Activated naive CD4-positive, alpha-beta T cell treated with anti-CD3 and anti-CD28 coated beads for 36 hours (primary cell): ENCODE measurements at places on chromosomes 3 and 15. TPM values are rescaled to one million over a fixed set of nuclear protein-coding genes. Genes with fewer than 3 reads are reported as not detected.

- DNase-seq = no peak
These were observed 528.2 kb downstream of the NR2F2 start for GRCh38 chr15:96858694-96859093.

DNA sequence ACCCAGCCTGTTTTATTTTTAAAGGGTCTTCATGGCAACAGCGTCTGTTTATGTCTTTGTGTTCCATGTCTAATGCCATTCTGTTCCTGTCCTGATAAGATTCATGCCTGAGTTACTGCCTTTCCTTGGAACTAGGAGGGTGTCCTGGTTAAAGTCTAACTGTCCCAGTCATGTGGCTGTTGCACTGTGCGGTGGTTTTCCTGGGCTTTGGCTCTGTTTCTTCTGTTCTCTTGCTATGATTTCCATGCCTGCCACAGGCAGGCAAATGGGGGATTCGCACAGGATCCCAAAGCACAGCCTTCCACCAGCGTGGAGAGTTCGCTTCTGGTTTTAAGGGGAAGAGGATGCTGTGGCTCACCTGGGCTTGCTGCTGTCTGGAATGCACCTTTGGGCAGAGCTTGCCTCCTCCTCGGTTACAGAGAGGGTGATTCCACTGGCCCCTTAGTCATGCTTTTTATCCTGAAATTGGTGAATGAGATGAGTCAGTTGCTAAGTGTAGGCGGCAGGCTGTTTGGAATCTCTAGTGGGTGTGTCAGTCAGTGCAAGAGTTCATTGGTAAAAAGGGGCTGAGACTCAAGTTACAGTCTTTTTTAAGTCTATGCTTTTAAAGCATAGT is 86.8 kb downstream of the CCK start:
- DNase-seq = peak; percentile 18

DNA sequence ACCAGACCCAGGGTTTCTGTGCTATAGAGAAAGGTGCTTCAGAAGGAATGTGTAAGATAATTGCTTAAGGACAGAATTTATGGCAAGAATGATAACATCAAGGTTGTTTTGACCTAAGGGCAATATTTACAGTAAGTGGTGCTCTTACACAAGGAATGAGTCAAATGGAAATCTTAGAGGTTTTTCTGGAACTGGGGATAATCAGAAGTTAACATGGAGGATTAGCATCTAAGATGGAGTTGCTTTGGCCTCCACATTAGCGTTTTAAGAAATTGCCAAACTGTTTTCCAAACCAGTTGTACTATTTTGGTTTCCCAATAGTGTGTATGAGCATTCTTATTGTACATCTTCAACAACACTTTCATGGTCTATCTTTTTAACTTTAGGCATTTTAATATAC is 3.1 kb downstream of the WDR93 start:
- DNase-seq = no peak

DNA sequence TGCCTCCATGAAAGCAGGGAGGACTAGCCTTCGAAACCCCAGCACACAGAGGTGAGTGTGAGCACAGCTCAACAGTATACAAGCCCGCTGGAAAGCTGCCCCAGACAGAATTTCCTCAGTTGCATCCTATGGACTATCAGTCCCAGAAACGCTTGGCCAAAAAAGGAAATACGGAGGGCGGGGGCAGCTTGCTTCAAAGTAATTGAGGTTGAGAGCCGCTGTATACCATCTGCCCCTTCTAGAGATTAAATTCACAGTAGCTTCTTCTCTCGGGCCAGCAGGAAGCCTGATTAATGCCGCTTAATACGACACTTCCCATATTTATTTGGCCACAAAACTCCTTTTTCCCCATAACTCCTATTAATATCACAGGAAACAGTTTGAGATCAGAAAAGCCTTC is 88.7 kb downstream of the LIPC start:
- DNase-seq = no peak

GRCh38 chr3:106985721-106986120 is 391.5 kb upstream of the CCDC54 start:
- no peak for DNase-seq

DNA sequence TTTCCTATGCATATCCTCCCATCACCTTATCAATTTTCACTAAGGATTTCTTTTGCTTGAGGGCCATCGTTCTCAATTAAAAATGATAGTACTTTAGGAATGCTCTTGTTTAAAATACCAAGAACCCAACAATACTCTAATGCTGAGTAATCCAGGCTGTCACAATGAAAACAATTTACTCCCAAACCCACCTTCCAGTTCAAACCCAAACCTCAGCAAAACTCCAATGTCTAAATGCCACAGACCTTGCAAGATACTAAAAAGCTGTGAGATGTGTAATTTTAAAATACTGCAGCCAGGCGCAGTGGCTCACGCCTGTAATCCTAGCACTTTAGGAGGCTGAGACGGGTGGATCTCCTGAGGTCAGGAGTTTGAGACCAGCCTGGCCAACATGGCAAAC is 889.8 kb downstream of the ROBO1 start:
- DNase-seq = no peak

DNA sequence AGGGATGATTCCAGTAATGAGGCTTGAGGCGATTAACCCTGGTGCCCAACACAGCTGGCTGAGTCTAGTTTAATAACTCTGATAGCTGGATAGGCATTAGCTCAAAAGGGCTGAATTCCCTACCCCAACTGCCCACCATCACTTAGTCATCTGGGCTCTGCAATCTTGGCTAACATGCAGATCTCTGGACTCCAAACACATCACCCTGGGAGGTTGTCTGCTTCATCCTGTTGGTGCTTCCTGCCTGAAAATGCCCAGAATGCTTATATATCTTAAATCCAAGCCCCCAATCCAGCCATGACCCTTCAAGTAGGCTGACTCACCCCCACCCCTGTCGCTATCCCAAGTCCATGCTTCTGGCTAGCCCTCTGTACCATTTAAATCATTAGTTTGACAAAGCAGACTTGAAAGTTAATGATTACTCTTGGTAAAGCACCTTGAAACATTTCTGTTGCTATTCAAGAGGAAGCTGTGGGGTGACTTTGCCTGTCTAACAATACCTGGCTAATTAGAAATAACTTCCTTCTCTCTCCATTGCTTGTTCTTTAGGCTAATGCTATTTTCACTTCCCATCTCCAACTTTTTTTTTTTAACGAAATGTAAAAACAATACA is 107.0 kb upstream of the RORA start:
- DNase-seq = no peak

- no peak for DNase-seq
These were observed 22.5 kb upstream of the SEMA3F start for GRCh38 chr3:50132421-50133282.

DNA sequence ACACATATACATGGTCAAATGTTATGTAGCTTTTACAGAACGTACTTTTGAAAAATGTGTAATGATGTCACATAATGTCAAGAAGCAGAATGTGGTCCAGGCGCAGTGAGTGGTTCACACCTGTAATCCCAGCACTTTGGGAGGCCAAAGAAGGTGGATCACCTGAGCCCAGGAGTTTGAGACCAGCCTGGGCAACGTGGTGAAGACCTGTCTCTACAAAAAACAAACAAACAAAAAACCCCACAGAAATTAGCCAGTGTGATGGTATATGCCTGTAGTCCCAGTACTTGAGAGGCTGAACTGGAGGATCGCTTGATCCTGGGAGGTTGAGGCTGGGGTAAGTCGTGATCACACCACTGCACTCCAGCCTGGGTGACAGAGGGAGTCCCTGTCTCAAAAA is 15.9 kb upstream of the GLCE start:
- DNase-seq = no peak

GRCh38 chr3:29484633-29485032 is 203.8 kb downstream of the RBMS3 start:
- DNase-seq = no peak

GRCh38 chr3:32421991-32422859 is 30.6 kb downstream of the CMTM7 start:
- DNase-seq = no peak

DNA sequence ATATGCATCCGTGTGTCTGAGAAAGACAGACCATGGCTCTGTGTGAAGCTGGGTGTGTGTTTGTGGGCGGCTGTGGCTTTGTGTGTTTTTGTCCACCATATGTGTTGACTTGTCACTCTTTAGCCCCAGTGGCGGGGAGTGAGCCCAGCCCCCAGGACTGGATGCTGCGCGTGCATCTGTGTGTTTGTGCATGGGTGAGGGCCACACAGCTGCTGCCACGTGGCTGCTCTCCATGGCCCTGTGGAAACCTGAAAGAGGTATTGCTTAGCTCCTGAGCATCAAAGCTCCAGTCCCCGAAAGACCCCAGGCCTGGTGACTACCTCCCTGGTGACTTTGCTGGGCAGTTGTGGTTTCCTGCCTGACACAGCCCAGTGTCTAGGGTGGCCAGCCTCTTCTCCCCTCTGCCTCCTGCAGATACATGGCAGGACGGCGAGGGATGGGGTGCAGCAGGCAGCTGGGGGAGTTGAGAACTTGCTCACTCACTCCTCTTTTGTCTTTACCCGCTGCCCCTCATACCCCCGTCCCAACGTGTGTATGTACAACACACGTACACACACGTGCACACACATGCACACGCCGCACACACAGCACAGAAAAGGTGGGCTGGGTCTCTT is 6.5 kb downstream of the EPHB3 start:
- DNase-seq = no peak

- no peak for DNase-seq
These were observed 504.9 kb upstream of the DPH6 start for GRCh38 chr15:36050899-36051298.

DNA sequence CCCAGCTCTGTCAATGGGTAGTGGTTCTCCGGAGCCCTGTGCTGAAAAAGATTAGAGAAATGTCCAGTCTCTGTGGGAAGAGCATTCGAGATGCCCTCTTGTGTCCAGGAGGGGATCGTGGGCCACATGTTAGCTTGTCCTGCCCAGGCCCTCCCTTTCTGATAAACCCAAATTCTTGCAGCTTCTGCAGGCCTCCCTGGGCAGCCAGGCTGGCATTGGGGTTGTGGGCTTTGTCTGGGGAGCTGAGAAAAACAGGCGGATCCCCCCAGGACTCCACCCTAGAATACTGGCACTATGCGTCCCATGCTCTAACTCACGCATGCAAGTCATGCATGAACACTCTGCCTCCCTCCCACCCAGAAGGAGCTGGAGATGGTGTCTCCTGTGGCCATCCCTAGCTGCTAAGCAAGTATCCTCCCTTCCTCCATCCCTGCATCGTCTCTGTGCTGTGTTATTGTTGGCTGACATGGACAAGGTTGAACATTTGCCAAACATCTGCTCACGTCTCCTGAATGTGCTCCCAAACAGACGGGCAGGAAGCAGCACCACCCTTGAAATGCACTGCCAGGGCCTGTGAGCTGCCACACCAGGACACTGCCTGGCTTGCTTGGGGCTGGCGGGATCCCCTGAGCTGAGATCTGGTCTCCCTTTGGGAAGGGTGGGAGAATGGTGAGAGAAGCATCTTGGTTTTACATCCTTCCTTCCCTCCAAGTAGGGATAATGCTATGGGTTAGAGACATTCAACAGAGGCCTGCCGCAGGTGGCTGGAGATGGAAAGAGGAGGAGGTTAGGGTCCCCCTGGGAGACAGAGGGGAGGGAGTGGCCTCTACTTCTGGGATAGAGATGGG is 26.5 kb downstream of the CFAP161 start:
- no peak for DNase-seq

Gene ADIPOQ
- total RNA-seq = not detected

Gene SRPRB
- total RNA-seq = 56.8 TPM

Gene ABI3BP
- total RNA-seq = not detected

Gene LRTM1
- total RNA-seq = not detected

Gene GPR160
- 10.3 TPM for total RNA-seq

Gene GUCA1C
- not detected for total RNA-seq

Gene CLRN1
- not detected for total RNA-seq

Gene CA12
- total RNA-seq = 0.12 TPM

Gene FAM174B
- total RNA-seq = 5.5 TPM

Gene MKRN3
- 3.2 TPM for total RNA-seq
